Hindlimb muscle (tissue), 1 donor: ENCODE measurements at places on chromosomes 4 and X. TPM values are rescaled to one million over a fixed set of nuclear protein-coding genes. Genes with fewer than 3 reads are reported as not detected.

DNA sequence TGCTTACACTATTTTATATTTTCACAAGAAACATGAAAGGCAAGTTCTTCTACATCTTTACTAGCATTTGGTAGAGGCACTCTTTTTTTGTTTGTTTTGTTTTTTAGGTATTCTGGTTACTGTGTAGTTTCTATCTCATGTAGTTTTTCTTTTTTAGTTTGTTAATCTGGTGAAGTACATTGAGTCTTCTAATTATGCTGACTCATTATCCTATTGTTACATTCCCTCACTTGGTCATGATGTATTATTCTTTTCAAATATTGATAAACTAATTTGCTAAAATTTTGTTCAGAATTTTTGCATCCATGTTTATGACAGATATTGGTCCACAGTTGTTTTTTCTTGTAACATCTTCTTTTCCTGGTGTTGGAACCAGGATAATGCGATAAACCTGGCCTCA, 4.7 kb downstream of the GK2 start:
- DNase-seq = no peak

GRCh38 chrX:71998836-71999509, 88.3 kb downstream of the NHSL2 start:
- DNase-seq = no peak

- DNase-seq = no peak
Measured at GRCh38 chrX:84168574-84168973, 19.4 kb downstream of the RPS6KA6 start.

DNA sequence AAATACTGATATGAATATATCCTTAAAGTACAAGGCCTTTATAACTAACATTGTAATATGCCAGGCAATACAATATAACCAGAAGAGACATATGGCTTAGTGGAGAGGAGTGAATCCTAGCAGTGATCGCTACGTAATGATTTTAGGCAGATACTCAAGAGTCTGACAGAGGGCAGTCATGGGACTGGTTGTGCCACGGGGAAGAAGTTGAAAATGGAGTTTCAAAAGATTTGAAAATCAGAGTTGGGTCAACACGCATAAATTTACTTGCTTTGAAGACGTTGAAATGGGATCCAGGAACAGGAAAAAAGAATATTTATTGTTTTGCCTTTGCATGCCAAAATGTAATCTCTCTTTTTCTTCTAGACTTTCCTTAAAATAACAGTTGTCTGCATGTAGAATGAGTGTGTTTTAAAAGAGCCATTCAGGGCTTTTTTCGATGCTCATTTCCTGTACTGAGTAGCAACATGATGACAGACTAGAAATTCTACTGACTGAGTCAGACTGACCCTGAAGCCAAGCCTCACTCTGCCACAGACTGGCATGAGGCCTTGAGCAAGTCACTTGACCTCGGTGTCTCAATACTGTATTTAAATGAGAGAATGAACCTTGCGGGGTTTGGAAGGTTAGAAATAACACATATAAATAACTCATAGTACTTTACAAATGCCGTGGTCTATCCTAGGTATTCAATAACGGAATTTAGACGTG, 8.1 kb upstream of the SMS start:
- DNase-seq = no peak

- DNase-seq = no peak
Measured at GRCh38 chr4:7828793-7829301, 110.8 kb downstream of the AFAP1 start.

- DNase-seq = no peak
Measured at GRCh38 chrX:45449982-45450381, 249.3 kb upstream of the DIPK2B start.

The ASMTL gene
- 29.7 TPM for polyA plus RNA-seq

The ADH1C gene
- polyA plus RNA-seq = 7.0 TPM

The IL2RG gene
- 1.8 TPM for polyA plus RNA-seq

The CSAG2 gene
- not detected for polyA plus RNA-seq

The FAM184B gene
- polyA plus RNA-seq = 5.7 TPM

The CETN2 gene
- 28.0 TPM for polyA plus RNA-seq

The GAB1 gene
- polyA plus RNA-seq = 31.5 TPM
